Esophagus squamous epithelium (tissue), 5 donors: ENCODE measurements at places on chromosomes 4 and X.

DNA sequence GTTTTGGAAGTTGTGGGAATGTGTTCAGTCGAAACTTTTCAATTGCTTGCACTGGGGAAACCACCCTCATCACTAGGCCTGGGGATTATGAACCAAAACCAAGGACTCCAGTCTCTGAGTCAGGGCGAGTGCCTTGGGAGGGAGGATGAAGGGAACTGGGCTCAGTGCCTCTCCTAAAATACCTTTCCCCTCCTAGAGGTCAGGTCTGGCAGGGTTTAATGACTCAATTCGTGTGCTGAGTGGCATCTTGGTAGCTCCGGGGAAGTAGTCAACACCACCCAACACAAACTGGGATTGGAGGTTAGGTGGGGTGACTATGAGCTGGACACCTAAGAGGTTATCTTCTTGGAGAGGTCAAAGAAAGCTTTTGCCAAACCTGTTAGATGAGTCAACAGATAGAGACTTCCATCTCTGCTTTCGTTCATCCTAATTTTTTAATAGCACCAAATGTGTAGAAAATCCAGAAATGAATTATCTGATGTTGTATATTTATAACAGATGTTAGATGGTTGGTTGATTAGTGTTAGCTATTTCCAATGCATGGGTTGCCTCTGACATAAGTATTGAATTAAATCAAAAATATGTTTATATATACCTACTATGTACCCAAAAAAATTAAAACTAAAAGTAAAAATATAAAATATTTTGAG, 202.8 kb downstream of the SHROOM3 start:
- H3K4me1 ChIP-seq: peaks cover 6% of the 10 kb centered on the region
- no peak overlapping the region for H3K4me3 ChIP-seq
- DNase-seq: no peak
- peak overlapping the region; percentile 59 for H3K27ac ChIP-seq
- no peaks in the 10 kb centered on the region for H3K27me3 ChIP-seq

GRCh38 chr4:99349338-99349737, 3.2 kb downstream of the ADH1C start:
- H3K27ac ChIP-seq: no peak overlapping the region
- H3K27me3 ChIP-seq: no peaks in the 10 kb centered on the region
- H3K36me3 ChIP-seq: no peaks in the 10 kb centered on the region

DNA sequence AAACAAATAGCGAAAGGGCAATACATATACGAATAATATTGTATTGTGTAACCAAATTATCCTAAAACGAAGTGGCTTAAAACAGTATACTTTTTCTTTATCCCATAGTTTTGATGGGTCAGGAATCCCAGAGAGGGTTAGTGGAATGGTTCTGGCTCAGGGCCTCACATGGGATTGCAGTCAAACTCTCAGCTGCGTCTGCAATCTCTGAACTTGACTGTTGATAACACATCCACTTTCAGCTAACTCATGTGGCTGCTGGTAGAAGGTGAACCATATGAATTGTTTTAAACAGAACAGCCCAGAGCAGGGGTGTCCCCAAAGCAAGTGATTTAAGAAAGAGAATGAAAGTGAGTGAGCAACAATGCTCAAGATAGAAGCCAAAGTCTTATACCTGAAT, 127.8 kb downstream of the VEGFC start:
- H3K4me3 ChIP-seq: no peak overlapping the region
- no peak for DNase-seq
- H3K4me1 ChIP-seq: no peaks in the 10 kb centered on the region
- H3K27ac ChIP-seq: no peak overlapping the region

GRCh38 chrX:150478496-150479492, 89.6 kb upstream of the MTM1 start:
- H3K4me3 ChIP-seq: no peak overlapping the region
- H3K27me3 ChIP-seq: no peaks in the 10 kb centered on the region
- no peaks in the 10 kb centered on the region for H3K4me1 ChIP-seq
- no peaks in the 10 kb centered on the region for H3K36me3 ChIP-seq

DNA sequence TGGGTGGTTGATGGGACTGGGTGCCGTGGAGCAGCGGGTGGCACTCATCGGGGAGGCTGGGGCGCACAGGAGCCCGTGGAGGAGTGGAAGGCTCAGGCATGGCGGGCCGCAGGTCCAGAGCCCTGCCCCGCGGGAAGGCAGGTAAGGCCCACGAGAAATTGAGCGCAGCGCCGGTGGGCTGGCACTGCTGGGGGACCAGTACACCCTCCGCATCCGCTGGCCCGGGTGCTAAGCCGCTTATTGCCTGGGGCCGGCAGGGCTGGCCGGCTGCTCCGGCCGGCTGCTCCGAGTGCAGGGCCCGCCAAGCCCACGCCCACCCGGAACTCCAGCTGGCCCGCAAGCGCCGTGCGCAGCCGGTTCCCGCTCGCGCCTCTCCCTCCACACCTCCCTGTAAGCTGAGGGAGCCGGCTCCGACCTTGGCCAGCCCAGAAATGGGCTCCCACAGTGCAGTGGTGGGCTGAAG, 85.1 kb upstream of the FAT4 start:
- no peaks in the 10 kb centered on the region for H3K36me3 ChIP-seq
- no peaks in the 10 kb centered on the region for H3K4me1 ChIP-seq
- no peak for DNase-seq
- no peak overlapping the region for H3K27ac ChIP-seq

DNA sequence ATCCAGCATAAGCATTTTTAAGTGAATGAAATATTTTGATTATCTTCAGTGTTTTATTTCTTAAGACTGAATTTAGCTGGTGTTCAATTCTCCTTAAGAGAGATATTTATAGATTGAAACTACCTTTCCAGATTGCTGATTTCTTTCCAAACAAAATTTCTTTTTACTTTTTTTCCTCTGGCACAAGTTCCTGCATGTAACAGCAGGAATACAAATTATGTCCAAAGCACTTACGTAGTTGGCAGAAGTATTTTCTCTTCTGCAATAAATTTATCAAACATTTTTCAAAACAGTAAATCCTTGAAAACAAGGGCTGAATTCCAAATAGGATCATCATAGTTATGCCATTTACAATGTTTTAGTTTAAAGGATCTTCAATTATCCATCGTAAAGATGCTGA, 412.6 kb downstream of the IQCM start:
- no peaks in the 10 kb centered on the region for H3K4me1 ChIP-seq
- H3K27me3 ChIP-seq: no peaks in the 10 kb centered on the region
- no peak overlapping the region for H3K4me3 ChIP-seq
- DNase-seq: no peak
- H3K36me3 ChIP-seq: no peaks in the 10 kb centered on the region
- H3K27ac ChIP-seq: no peak overlapping the region

DNA sequence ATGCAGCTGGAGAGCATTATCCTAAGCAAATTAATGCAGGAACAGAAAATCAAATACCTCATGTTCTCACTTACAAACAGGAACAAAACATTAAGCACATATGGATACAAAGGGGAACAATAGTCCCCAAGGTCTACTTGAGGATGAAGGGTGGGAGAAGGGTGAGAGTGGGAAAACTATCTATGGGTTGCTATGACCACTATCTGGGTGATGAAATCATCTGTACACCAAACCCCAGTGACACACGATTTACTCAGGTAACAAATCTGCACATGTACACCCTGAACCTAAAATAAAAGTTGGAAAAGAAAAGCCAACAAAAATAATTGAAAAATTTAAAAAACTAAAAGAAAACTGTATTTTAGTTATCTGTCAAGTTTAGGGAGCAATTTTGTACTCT, 5.9 kb downstream of the HPGD start:
- H3K4me1 ChIP-seq: no peaks in the 10 kb centered on the region
- H3K4me3 ChIP-seq: no peak overlapping the region
- DNase-seq: no peak
- no peaks in the 10 kb centered on the region for H3K36me3 ChIP-seq
- no peaks in the 10 kb centered on the region for H3K27me3 ChIP-seq

DNA sequence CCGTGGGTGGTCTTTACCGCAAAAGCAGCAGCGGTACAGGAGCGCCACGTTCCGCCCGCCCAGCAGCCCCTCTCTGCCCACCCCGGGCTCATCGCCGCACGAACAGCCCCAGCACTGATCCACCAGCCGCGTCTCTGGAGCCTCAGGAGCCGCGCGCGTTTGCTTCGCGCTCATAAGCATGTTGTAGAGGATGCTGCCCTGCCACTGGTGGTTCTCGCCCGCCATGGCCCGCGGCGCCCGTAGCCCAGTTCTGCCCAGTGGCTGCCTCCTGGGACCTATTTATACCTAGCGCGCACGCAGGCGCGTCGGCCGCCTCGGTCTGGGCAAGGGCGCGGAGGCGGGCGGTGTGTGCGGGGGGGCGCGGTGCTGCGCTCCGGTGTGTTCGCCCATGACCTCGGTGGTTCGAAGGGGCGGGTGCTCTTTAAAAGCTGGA, at the start of gene NR0B1:
Gene NR0B1 (minus strand): TSS at position 252 of the 433 bp plus-strand sequence. CDS start 27 bp downstream, at position 225.
- H3K27me3 ChIP-seq: no peaks in the 10 kb centered on the region
- no peak within 1 kb of the TSS for H3K27ac ChIP-seq
- H3K4me1 ChIP-seq: no peaks in the 10 kb centered on the region
- H3K4me3 ChIP-seq: peak within 1 kb of the TSS; percentile 20
- no peak for DNase-seq

DNA sequence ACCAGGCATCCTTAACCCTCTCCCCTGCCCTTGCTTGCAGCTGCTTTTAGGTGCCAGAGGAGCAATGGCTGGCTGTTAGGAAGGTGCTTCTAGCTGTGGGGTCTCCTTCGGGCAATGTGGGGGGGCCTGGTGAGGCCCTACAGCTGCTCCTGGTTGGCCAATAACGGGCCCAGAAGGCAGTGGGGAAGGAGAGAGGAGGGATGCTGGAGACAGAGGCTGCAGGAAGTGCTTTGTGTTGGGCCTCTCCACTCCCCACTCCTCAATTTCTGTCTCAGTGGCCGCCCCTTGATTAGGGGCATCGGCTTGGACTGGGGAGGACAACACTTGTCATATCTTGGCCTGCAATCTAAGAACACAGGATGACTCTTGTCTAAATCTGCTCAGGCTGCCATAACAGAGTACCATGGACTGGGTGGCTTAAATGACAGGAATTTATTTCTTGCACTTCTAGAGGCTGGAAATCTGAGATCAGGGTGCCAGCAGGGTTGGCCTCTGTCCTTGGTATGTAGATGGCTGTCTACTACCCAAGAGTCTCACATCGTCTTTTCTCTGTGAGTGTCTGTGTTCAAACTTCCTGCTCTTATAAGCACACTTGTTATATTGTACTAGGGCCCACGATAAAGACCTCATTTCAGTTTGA, 374.3 kb downstream of the MID1IP1 start:
- no peaks in the 10 kb centered on the region for H3K4me1 ChIP-seq
- DNase-seq: no peak
- H3K27me3 ChIP-seq: no peaks in the 10 kb centered on the region
- H3K27ac ChIP-seq: peak overlapping the region; percentile 66
- no peak overlapping the region for H3K4me3 ChIP-seq

DNA sequence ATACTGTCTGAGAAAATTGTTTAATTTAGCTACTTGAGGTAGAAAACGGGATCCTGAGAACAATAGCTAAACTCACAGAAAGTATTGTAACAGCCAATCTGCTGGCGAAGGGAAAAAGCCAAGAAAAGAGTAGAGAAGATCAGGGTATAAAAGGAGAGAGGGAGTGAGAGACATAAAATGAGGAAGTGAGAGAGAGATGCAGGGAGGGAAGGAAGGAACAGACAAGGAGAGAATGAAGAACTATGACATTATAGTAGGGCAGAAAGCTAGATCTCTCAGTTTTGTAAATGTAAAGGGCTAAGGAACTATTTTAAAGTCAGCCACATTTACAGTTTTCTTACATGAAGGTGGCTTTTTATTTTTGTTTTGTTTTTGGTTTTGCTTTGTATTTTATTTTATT, 1.6 kb upstream of the GIMD1 start:
- no peak overlapping the region for H3K27ac ChIP-seq
- H3K36me3 ChIP-seq: no peaks in the 10 kb centered on the region
- no peak overlapping the region for H3K4me3 ChIP-seq
- H3K4me1 ChIP-seq: no peaks in the 10 kb centered on the region
- no peak for DNase-seq
- no peaks in the 10 kb centered on the region for H3K27me3 ChIP-seq

DNA sequence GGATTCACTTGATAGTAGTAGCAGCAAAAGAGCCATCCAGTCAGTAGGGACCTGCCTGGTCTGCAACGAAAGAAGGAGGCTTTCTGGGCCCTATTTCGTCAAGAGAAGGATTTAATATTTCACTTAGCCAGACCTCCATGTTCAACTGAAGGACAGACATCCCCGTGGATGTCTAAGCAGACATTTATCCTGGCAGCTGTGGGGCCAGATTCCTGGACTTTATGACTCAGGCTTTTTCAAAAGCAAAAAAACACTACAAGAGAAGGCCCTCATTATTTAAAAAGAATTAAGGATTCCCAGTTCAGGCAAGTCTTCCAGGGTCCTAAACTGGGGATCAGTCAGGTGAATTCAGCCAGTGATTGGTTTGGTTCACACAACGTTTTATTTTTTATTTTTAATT, 88.5 kb upstream of the TSPAN5 start:
- no peak for DNase-seq
- H3K27ac ChIP-seq: no peak overlapping the region
- no peaks in the 10 kb centered on the region for H3K36me3 ChIP-seq
- H3K4me1 ChIP-seq: no peaks in the 10 kb centered on the region
- H3K27me3 ChIP-seq: no peaks in the 10 kb centered on the region

- no peaks in the 10 kb centered on the region for H3K4me1 ChIP-seq
- H3K4me3 ChIP-seq: no peak overlapping the region
- no peak overlapping the region for H3K27ac ChIP-seq
- DNase-seq: no peak
- H3K27me3 ChIP-seq: no peaks in the 10 kb centered on the region
Measured at GRCh38 chrX:142686653-142687283, 339.0 kb upstream of the SPANXN4 start.

- no peaks in the 10 kb centered on the region for H3K27me3 ChIP-seq
- DNase-seq: no peak
- no peak overlapping the region for H3K4me3 ChIP-seq
- H3K36me3 ChIP-seq: no peaks in the 10 kb centered on the region
- peaks cover 6% of the 10 kb centered on the region for H3K4me1 ChIP-seq
Measured at GRCh38 chr4:153409412-153409811, 56.7 kb upstream of the TMEM131L start.

- peaks cover 7% of the 10 kb centered on the region for H3K36me3 ChIP-seq
- DNase-seq: no peak
- peaks cover 28% of the 10 kb centered on the region for H3K4me1 ChIP-seq
- H3K4me3 ChIP-seq: no peak overlapping the region
- H3K27me3 ChIP-seq: no peaks in the 10 kb centered on the region
- no peak overlapping the region for H3K27ac ChIP-seq
Measured at GRCh38 chr4:55604996-55605395, 13.0 kb upstream of the PDCL2 start.

GRCh38 chrX:122622795-122623194, 561.3 kb upstream of the GRIA3 start:
- no peaks in the 10 kb centered on the region for H3K27me3 ChIP-seq
- no peak overlapping the region for H3K4me3 ChIP-seq
- H3K36me3 ChIP-seq: no peaks in the 10 kb centered on the region
- no peak overlapping the region for H3K27ac ChIP-seq
- H3K4me1 ChIP-seq: peaks cover 5% of the 10 kb centered on the region

DNA sequence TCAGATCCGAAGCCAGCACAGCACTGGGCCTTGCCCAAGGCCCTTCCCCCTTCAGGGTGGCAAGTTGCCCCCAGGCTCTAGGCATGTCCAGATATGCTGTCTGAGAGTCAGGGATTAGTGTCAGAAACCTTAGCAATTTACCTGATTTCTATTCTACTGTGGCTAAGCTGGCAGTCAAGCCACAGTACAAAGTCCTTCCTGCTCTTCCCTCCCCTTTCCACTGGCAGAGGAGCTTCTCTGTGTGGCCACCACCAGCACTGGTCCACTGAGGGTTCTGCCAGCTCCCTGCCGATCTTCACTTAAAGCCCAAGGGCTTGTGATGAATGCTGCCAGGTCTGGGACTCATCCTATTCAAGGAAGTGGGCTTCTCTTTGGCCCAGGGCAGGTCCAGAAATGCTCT, 324.5 kb upstream of the RPS6KA3 start:
- H3K27me3 ChIP-seq: no peaks in the 10 kb centered on the region
- H3K27ac ChIP-seq: no peak overlapping the region
- H3K36me3 ChIP-seq: no peaks in the 10 kb centered on the region
- no peak for DNase-seq
- no peaks in the 10 kb centered on the region for H3K4me1 ChIP-seq
